ENCODE measurements at places on chromosomes 1 and 21.
A peak's percentile ranks its signal among the peaks of the same experiment; 100 is the strongest.

DNA sequence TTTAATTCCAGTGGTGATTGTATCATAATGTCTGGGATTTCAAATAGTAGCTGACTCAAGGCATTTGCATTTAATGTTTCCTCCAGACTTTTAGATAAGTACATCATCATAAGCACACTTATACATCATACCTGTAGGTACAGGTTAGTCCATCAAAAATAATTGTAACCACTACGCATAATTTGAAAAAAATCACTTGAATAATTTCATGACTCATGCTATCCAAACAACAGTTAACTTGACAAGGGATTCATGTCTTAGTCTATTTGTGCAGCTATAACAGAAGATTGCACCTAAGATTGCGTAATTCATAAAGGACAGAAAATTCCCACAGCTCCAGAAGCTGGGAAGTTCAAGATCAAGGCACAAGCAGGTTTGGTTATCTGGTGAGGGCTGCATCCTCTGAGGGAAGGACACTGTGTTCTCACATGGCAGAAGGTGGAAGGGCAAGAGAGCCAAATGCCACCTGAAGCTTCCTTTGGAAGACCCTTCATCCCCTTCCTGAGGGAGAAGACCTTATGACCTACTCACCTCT, 801.7 kb upstream of the BRINP3 start:
- DNase-seq = no peak

DNA sequence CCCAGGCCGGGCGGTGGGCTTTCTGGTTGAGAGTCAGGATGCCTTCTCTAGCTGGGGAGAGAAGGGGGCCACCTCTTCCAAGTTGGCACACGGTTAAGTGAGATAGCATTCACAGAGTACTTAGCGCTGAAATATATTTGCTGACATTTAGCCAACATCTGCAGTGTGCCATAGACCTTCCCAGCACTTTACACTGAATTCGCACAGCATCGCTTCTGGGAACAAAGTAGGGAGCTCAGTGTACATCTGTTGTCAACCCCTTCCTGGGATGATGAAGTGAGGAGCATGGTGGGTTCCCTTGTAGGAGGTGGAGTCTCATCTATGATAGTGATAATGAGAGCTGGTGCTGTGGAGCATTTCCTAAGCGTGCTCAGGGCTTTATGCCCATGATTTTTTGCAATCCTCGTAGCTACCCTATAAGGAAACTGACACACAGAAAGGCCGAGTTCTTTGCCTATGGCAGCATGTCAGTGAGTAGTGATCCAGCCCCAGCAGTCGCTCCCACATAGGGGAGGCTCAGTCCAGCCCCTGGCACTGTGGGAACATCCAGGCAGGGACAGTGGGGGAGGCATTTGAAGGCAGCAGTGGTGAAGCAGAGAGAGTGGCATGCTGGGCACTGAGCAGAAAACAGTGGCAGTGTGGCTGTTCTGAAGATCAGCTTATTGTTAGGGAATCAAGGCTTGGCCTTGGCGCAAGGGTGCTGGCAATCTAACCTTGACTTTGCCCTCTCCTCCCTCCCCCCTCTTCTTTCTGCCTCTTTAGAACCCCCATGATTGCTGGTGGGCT, 176.2 kb downstream of the PGBD5 start:
- no peak for DNase-seq

DNA sequence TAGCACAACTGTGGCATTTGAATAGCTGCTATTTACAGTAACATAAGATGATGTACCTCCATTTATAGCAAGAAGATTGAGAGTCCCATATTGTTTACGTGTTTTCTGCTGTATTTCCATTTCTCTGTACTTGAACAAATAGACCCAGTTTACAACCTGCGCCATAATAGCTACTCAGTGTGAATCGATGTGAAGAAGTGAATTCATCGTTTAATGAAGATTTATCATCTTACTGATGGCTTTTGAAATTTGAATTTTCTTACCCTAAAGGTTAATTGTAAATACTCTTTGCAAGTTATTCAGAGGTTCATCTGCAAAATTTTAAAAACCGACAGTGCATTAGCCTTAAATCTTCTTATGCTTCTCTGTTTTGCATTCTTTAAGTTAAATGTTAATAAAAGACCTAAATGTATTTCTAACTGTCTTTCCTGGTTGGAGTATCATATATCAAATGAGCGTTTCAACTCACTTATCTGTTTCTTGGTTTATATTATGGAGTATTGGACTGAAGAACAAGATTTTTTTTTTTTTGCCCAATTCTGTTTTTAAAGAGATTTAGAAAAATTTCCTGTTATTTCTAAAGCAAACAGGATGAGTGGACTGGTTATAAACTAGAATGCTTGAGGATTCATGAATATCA, 2.2 kb downstream of the MACO1 start:
- no peak for DNase-seq

DNA sequence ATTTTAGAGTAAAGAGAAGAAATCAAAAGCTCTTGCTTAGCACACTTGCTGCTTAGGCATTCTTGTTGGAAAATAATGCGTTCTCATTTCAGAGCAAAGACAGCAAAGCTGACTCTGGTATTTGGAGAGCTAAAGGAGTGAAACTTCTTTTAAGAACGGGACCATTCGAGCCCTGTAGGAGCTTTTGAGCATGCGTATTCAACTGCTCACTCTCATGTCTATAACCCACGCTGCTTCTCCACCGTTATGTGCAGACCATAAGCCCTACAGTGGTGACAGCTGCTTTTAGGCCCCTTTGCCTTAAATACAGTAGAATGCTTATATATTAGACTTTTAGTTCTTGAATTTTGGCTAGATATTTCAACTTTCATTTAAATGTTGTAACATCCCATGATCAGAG, 214.2 kb upstream of the CACYBP start:
- DNase-seq = no peak

DNA sequence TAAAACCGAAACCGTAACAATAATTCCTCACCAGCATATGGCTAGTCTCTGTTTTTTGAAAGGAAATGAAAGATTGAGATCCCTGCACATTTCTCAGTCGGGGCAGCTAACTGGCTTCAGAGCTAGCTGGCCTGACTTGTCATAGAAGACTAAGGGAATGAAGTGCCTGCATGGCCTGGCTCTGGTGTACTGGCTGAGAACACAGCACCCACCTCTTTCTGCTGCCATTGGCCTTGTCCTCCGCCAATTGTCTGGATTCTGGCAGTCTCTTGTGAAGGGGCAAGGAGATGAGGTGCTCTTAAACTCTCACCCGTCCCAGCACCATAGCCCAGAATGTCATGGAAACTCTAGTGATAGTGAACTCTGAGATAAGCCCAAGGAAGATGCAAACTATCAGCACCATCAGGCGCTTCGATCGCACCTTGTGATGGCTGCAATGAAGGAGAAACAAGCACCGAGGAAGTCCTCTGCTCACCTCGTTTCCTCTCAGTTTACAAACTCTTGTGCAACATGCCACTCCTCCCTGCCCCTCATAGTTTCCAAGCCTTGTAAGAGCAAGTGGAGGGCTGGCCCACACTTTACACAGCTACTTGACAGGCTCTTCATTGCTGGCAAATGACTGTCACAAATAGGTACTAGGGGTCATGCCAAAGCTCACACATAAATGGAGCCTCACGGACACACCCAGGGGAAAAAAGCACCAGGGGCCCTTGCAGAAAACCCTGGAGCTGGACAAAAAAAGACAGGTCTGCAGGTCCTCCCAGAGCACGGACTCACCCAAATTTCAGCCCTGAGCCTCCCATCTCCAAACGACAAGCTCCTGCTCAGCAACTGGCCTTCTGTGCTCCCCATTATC, 16.4 kb downstream of the INPP5B start:
- DNase-seq = peak; percentile 73

- DNase-seq = no peak
Observed at GRCh38 chr21:43581453-43581852, 77.8 kb downstream of the HSF2BP start.

GRCh38 chr1:221511797-221512196, 230.1 kb downstream of the DUSP10 start:
- DNase-seq = peak; percentile 36

GRCh38 chr1:15945011-15945831, 30.7 kb downstream of the ZBTB17 start:
- DNase-seq = no peak

DNA sequence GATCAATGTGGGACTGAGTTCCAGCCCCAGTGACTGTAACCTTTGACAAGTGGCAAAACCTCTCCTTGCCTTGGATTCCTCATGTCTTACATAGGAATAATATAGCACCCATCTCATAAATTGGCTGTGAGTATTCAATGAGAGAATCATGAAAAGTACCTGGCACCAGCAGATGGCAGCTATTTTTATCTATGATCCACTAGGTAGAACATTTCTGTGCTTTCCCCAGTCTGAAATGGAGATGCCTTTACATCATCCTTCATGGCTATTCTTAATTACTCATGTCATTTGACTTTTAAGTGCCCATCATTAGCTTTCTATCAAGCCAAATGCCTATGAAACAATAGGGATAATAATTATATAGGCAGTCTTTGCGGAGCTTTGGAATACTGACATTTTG, 130.1 kb downstream of the TGFB2 start:
- no peak for DNase-seq

DNA sequence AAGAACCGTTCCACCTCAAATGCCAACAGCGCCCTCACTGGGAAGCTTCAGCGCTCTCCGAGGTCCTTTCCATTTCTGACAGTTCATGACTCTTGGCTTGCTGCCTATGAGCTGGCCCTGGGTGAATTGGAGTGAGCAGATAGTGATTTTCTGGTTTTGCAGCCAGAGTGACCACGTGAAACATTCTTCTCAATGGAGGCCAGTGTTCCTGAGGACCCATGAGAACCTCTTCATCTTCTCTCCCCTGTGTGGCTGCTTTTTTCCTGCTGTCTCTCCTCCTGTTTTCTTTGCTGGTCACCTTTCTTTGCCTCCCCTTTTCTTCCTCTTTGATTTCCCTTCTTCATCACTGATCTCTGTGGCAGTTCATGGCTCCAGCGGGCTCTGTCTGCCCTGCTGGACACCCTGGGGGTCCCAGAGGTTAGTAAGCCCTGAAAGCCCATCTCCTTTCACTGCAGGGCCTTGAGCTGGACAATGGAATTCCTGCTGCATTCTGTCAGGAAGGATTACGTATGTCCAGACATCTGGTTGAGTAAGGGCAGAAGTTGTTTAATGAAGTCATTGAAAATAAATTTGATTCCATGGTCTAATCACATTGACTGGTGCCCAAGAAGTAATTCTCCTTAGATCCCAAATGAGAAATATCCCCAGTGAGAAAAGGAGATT, 29.9 kb downstream of the VASH2 start:
- peak; percentile 13 for DNase-seq

- no peak for DNase-seq
Observed at GRCh38 chr1:185066181-185066580, 20.8 kb downstream of the RNF2 start.

- DNase-seq = no peak
Observed at GRCh38 chr1:99516141-99516540, 129.8 kb upstream of the PALMD start.

DNA sequence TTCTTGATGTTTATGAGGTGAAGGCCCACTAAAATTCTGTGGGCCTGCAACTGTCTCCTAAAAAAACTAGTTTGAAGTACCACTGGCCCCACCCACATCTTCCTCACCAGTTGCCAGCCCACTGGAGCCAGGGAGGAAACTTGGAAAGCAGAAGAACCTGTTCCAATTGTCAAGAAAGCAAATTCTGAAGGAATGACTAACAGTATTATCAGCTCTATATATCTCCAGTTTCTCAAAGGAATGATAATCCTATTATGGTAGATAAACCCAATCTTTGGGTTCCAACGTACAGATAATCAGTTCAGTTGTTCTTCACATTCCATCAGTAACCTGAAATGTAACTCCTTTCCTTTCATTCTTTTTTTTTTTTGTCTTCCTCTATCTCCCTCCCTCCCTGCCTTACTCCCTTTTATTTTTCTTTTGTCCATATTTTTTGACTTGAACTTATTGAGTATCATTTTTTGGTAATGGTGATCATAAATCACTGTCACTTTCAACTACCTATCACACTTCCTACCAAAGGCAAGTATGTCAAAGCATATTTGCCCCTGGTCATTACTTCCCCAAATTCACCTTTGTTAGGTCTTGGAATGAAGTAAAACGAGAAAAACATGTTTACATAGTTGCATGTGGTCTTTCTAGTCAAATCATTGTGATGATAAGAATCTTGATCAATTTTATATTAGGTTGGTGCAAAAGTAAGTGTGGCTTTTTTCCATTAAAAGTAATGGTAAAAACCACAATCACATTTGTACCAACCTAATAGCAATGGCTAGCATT, 943.4 kb downstream of the TTLL7 start:
- no peak for DNase-seq

All from hematopoietic multipotent progenitor cell treated with erythropoietin and hydrocortisone succinate and interleukin-3 and kit ligand, for 4 days (in vitro differentiated cells).